ENCODE measurements at places on chromosomes 4 and X.

- DNase-seq, result no peak
Observed at GRCh38 chrX:44514272-44514671, 28.4 kb downstream of the FUNDC1 start.

DNA sequence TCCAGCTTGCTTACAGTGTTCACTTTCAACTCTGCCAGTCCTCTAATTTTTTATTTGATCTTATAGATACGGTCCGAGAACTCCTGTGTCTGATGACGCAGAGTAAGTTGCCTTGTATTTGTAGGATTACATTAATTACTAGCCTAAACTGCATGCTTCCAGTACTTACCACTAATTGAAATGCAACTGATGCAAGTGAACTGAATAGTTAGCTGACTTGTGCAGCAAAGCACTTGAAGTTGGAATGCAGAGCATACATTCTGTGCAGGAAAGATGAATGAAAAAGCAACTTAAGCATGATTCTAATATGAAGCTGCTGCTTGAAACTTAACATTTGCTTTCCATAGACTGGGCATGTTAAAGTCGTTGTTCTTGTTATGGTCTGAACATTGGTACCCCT, 100.9 kb downstream of the LIMCH1 start:
- DNase-seq, result no peak

DNA sequence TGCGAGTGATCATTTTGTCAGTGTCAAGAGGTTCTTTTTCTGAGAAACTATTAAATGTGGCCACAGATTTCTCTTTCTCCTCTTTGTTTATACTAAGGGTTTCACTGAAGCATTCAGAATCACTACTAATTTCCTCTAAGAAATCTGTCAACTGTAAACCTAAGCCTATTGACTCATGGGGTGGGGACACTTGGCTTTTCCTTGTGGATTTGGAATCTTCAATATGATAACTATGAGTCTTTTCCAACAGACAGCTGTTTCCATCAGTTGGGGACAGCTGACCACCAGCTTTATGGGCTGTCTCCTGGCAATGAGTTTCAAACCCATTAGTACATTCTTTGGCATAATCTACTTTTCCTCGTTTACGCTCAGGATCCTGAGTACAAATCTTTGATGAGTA, 13.8 kb downstream of the PGRMC1 start:
- no peak for DNase-seq

GRCh38 chrX:57929373-57929772, 19.1 kb upstream of the ZXDA start:
- DNase-seq, result no peak

GRCh38 chrX:1185561-1185960, 26.9 kb downstream of the CRLF2 start:
- no peak for DNase-seq

GRCh38 chrX:146967306-146967705, 152.8 kb upstream of the CXorf51A start:
- no peak for DNase-seq

GRCh38 chrX:6904156-6904555, 243.4 kb upstream of the STS start:
- no peak for DNase-seq

DNA sequence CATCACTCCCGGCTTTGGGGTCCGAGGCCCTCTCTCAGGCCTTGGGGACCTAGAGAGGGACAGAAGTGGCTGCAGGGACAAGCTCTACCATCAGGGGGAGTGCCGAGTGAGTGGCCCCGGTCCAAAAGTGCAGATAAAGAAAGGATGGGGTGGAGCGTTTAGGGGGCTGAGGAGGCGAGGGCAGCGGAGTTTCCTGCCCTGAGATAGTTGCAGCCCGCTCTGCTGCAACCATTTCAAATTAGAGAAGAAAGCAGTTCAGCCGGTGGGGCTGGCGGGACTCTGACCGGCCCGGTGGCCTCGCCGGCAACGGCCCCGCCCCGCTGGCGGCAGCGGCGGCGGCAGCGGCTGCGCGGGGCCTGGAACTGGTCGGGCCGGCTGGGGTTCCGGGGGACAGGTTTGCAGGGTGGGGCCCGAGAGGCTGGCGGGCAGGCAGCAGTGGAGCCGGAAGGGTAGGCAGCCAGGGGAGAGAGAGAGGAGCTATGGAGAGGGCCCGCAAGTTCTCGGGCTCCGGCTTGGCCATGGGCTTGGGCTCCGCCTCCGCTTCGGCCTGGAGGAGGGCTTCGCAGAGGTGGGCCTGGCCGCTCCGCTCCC, 7.6 kb downstream of the DLG3 start:
- no peak for DNase-seq

GRCh38 chr4:25163196-25163595, 2.9 kb upstream of the SEPSECS start:
- no peak for DNase-seq

DNA sequence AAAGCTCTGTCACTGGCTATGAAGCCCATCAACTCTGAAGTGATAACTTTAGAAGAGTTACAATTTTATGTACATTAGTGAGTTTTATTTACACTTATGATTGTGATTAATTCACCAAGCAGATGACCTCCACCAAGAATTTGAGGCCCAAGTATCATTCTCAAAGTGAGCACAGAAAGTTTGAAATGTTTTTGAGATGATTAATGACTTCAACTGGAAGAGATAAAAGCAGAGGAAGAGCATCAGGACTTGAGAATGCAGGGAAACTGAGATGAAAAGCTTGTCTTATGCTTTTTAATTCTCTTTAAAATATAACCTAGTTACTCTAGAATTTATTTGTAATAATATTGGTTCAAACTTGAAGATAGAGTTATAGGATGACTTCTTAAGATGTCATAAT, 112.8 kb upstream of the H2AZ1 start:
- DNase-seq, result no peak

GRCh38 chrX:12975991-12976558, 1.2 kb downstream of the TMSB4X start:
- DNase-seq, result peak; percentile 16

DNA sequence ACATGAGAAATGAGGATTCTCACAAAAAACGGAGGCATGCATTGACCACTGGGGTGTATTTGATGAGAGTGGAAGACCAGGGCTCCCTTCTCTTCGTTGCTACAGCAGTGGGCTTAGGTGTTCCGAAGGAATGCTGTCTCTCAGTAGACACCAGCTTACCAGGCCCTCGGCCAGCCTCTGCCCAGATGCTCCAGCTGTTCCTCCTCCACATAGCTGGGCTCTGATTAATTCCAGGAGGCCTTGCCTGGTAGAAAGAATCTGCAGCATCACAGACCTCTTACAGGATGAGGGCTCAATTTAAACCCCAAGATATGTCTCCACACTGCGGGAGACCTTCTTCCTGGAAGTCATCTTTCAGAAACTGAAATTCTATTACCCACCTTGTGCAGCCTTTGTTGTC, 346.6 kb upstream of the TENM3 start:
- DNase-seq, result no peak

GRCh38 chr4:17667653-17668201, 53.3 kb downstream of the MED28 start:
- no peak for DNase-seq

DNA sequence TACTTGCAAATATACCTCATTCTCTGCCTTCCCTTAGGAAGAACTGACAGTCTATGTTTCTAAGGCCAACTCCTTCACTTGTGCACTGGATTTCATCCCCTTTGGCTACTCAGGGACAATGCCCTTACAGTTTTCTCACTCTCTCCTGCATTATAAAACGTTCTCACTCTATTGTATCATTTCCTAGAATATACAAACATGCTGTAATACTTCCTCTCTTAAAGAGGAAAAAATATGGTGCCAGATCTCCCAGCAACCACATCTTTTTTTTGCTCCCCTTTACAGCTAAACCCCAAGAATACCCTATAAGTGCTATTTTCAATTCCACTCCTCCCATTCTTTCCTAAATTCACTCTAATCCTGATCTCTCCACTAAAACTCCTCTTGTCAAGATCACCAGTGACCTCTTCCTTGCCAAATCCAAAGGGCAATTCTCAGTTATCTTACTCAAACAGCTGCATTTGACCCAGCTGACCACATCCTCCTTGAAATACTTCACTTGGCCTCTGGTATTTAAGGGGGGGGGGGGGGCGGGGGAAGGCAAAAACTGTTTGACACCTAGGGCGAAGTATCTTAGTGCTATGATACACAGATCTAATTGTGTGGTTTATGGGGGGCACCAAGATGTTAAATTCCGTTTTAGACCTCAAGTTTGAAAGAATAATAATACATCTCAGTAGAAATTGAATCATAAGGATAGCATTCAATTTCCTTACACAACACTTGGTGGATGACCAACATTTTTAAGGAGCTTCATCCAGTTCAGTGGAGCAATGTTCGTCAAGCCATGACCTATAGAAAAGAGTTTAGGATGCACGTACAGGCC, 1.6 kb downstream of the RCHY1 start:
- no peak for DNase-seq

- DNase-seq, result no peak
Observed at GRCh38 chrX:75911716-75912115, 126.7 kb upstream of the MAGEE2 start.

- no peak for DNase-seq
Observed at GRCh38 chrX:43716696-43717095, 60.6 kb downstream of the MAOA start.

DNA sequence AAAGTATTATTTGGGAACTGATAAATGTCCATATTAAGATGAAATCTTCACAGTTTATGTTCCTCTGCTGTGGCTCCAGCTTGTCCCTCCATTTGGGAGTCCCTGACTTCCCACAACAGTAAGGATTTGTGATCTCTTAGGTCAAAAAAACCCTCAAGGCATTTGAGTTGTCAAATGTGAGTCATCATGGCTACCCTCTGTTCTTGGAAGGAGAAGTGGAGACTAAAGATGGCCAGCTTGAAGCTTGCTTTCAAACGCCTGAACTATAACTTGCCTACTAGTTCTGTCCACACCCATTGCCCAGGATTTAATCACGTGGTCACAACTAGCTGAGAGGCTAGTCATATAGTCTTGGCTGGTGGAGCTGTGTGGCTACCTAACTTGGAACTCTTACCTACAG, 107.8 kb downstream of the CCNG2 start:
- no peak for DNase-seq

GRCh38 chr4:61251129-61251528, 51.0 kb downstream of the ADGRL3 start:
- no peak for DNase-seq

DNA sequence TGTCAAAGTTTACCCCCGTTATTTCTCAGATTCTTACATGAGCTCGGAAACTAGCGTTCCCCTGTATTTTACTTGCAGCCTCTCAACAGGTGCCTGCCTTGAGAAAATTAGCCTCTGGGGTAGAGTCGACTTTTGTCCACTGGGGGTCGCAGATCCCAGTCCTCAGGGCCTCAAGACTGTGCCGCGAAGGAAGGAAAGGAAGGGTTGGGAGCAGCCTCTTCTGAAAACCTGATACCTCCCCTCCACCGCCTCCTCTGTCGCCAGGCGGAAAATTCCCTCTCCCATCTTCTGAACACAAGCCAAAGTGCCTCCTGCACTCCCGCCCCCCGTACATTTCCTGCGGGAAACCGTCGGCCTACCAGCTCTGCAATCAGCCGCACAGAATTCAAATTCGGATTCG, 44.4 kb upstream of the TMSB15B start:
- DNase-seq, result peak; percentile 36

GRCh38 chrX:69117876-69118526, 47.3 kb downstream of the PJA1 start:
- DNase-seq, result no peak

DNA sequence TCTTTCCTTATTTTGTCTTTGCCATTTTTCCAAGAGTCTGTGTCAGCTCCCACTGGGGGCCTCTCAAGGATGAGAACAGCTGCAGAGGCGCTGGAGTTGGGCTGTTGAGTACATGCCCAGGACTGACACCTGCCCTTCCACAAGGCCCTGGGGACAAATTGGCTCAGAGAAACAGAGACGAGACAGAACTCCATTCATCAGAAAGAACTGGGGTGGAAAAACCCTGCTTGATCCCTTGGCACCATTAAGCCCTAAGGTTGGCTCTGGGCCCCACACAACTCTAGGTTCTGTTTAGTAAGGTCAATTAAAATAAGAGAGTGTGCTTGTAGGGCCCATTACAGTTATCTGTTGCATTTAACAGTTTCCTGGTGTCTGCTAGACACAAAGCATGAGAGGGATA, 63.6 kb downstream of the DCX start:
- DNase-seq, result no peak

GRCh38 chr4:26083987-26084386, 170.0 kb downstream of the SMIM20 start:
- no peak for DNase-seq

DNA sequence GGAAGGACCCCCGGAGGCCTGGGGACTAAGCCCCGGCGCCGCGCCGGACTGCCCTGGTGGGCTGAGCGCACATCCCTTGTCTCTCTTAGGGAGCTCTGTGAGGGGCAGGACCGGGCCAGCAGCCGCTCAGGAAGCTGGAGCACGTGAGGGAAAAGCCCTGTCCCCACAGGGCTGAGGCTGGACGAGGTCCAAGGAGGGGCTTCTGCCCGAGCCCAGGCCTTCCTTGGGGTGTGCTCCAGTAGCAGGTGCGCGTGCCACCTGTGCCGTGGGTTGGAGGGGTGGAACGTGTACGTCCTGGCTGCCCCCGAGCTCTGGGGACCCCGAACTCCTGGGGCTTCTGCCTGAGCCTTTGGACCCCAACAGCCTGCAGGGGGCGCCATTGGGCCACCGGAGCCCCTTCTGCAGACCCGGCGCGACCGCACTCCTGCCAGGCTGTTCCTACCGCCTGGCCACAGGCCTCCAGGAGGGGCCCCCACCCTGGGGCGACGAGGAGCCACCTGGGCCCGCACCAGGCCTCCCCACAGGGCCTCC, 27.2 kb downstream of the TACC3 start:
- peak; percentile 59 for DNase-seq

DNA sequence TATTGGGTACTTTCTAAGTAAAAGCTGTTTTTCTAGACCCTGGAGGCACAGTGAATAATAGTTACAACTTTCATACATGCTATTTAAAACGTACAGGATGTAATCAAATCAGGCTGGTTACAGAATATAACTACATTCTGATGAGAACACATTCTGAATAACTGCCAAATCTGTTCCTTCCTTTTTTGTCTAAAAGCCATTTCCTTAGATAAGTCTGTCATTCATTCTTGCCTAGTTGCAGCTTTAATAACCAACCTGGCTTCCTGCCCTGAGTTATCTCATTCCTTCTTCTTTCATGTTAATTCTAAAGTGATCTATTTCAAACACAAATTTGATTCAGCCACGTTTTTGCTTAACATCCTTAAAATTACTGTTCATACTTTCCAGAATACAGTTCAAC, 189.7 kb upstream of the ITM2A start:
- no peak for DNase-seq

GRCh38 chr4:16627999-16628398, 270.4 kb downstream of the LDB2 start:
- DNase-seq, result no peak

DNA sequence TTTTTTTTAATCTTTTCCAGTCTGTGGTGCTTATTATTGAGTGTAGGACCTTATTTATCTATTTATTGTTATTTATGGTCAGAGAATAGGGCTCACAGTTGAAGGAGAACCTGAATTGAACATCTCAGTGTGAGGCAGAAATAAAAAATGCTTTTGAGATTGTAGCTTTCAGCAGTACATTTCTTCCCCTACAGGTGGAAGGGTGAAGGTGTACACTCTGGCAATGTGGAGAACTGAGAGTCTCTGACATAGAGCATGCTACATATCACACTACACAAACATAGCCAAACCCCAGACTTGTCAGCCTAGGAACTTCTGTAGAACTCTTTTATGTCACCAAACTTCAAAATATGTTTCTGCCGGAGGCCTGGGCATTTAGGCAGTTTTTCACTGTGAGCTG, 140.2 kb downstream of the STIM2 start:
- no peak for DNase-seq

- DNase-seq, result no peak
Observed at GRCh38 chr4:20645236-20645635, 55.0 kb upstream of the PACRGL start.

GRCh38 chr4:48027653-48028052, 11.1 kb downstream of the NIPAL1 start:
- DNase-seq, result no peak

All from dorsolateral prefrontal cortex (tissue), 122 donors.